Aorta (tissue), 5 donors: ENCODE measurements at places on chromosomes 1 and 21.

DNA sequence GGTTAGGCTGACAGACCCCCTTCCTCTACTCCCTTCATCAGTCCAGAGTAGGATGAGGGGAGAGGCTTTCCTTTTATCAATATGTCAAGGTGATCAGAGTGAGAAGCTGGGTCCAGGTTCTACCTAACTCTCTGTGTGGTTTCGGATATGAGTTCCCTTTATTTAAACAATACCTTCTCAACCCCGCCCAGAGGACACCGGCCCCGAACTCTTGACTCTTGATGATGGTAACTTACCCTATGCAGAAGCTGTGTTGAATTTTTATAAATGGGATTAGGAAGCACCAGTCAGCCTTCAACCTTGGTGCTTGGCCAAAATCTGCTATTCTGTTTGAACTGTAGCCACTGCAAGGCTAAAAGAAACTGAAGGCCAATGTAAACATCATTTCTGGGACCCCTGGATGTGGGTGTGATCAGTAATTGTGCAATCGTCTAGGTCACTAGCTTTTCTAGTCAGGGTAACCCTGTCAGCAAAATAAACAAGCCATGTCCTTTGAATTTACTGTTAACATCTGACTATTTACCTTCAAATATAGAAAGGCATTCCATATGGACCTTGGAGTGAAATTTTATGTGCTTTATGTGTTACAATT is 398.3 kb downstream of the SEC16B start:
- DNase-seq = no peak

- DNase-seq = peak; percentile 34
Measured at GRCh38 chr1:228029281-228029680, 22.5 kb downstream of the WNT3A start.

DNA sequence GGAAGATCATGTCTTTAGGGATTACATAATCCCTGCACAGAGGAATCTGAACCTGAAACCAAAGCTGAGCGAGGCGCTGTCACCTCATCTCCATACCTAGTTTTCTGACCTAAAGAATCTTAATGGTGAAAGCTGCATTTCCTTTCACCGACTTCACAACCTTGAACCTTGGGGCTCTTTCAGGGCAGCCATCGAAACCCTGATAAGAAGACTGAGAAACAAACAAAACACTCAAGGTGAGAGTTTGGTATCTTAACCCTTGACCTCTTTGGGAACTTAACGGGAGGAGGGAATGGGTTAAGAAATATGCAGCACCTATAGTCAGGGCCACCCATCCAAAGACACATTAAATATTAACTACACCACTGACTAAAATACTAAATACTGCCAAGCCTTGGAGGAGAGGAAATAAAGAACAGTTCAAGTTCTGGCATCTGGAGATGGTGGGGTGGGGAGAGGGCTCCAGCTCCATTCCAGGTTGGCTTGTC is 2.0 kb downstream of the C1orf116 start:
- no peak for DNase-seq

DNA sequence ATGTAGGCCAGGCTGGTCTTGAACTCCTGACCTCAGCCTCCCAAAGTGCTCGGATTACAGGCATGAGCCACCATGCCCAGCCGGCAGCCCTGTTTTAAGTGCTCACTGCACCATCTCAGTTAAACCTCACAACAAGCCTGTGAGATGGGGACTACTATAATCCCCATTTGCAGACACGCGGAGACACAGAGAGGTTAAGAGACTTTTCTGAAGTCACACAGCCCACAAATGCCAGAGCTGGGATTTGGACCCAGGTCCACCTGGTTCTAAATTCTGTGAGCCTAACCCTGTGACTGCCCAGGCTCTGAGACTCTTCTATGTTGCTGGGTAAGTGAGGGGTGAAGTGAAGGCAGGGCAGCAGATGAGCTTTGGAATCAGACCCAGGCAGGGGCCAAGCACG is 6.4 kb downstream of the PADI1 start:
- no peak for DNase-seq

GRCh38 chr21:25722631-25723030 is 12.1 kb downstream of the ATP5PF start:
- DNase-seq = no peak

GRCh38 chr1:50453266-50453665 is 30.0 kb upstream of the DMRTA2 start:
- DNase-seq = no peak

GRCh38 chr1:9044236-9044635 is 18.0 kb upstream of the SLC2A7 start:
- DNase-seq = no peak

DNA sequence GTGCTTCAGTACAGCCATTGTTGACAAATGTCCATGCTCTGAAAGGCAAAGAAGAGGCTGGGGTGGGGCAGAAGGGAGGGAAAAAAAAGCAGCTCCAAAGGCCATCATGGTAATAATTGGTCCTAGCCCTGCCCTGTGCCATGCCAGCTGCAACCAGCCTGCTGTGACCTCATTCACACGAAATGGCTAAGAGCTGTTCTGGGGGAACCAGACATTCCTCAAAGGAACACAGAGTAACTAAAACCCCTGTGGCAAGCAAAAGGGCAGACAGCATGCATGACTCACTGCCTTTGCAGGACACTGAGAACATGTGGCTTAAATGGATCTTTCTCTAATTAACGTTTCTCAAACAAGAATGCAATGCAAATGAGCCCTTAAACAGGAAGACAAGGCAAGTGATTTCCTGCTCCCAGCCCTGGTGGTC is 42.3 kb downstream of the STYXL2 start:
- no peak for DNase-seq

GRCh38 chr21:29218749-29219148 is 80.0 kb upstream of the BACH1 start:
- no peak for DNase-seq

DNA sequence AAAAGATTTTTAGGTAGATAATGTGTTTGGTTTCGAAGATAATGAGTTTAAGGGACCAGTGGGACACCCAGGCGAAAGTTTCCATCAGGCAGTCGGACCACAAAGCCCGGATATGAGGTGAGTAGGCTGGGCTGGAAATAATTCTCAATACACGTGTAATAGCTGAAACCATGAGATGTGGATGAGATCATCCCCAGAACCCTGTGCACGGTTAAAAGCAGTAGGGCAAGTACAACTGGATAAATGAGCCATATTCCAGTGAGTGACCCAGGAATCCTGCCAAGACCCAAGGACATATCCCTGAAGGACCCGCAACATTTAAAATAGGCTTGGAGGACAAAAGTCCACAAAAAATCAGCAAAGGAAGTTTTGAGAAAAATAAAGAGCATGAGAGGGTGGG is 21.5 kb upstream of the NHLH2 start:
- no peak for DNase-seq

DNA sequence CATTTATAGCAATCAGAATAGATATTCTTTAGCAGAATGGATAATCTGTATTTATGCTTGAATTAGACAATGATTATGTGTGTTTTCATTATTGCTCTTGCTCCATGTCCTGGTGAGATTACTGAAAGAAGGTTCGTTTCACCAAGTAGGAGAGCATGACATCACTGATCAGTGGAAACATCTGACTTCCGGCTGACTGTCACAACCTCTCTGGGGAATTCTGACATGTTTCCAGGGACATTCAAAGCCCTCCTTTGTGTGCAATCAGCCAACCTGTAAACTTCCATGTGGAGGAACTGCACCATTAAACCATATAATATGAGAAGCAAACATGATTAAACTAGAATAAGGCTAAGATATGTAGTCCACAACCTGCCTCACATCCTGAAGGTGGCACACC is 424.8 kb upstream of the ADGRL4 start:
- no peak for DNase-seq

GRCh38 chr1:113013823-113014222 is 57.8 kb upstream of the SLC16A1 start:
- DNase-seq = no peak

GRCh38 chr1:22747021-22747734 is 36.5 kb downstream of the EPHB2 start:
- no peak for DNase-seq

- DNase-seq = no peak
Measured at GRCh38 chr1:98177751-98178150, 256.9 kb upstream of the DPYD start.

- no peak for DNase-seq
Measured at GRCh38 chr1:5935026-5935425, 57.2 kb downstream of the NPHP4 start.

GRCh38 chr1:116465845-116466685 is 93.0 kb downstream of the ATP1A1 start:
- no peak for DNase-seq

- no peak for DNase-seq
Measured at GRCh38 chr21:43893536-43894205, 28.6 kb downstream of the AGPAT3 start.

GRCh38 chr1:4699376-4700301 is 45.2 kb downstream of the AJAP1 start:
- DNase-seq = no peak

- no peak for DNase-seq
Measured at GRCh38 chr1:184329245-184329953, 57.4 kb upstream of the C1orf21 start.

- DNase-seq = peak; percentile 36
Measured at GRCh38 chr1:7528386-7529198, 242.5 kb upstream of the VAMP3 start.

DNA sequence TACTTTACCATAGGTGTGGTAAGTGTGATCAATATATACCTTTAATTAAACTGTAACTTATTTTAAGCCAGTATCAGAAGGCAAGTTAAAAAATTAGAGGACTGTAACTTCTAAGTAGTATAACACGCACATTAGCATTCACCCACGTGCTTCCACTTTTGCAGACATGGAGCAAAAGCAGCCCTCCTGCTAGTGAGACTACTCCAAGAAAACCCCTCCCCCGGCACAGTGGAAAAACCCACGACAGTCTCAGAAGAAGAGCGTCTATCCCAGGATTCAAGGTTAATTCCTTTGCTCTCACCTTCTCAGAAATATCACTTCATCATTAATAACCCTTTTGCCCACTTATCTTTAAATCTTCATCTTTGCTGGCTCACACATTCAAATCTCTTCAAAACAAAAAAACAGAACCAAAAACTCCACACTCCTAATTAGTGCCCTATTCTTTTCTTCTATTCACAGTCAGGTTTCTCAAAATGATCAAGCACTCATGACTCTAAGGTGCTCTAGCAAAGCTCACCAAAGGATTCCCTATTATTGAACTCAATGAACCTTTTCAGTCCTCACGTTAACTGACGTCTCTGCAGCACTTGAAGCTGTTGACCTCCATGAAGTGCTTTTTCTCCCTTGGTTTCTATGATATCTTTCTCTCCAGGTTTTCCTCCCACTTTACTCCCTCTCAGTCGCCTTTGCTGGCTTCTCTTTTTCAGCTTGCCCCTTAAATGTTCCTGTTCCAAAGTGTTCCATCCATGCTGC is 213.5 kb downstream of the SMYD3 start:
- DNase-seq = no peak

- no peak for DNase-seq
Measured at GRCh38 chr1:156155756-156156510, 2.5 kb downstream of the SEMA4A start.

DNA sequence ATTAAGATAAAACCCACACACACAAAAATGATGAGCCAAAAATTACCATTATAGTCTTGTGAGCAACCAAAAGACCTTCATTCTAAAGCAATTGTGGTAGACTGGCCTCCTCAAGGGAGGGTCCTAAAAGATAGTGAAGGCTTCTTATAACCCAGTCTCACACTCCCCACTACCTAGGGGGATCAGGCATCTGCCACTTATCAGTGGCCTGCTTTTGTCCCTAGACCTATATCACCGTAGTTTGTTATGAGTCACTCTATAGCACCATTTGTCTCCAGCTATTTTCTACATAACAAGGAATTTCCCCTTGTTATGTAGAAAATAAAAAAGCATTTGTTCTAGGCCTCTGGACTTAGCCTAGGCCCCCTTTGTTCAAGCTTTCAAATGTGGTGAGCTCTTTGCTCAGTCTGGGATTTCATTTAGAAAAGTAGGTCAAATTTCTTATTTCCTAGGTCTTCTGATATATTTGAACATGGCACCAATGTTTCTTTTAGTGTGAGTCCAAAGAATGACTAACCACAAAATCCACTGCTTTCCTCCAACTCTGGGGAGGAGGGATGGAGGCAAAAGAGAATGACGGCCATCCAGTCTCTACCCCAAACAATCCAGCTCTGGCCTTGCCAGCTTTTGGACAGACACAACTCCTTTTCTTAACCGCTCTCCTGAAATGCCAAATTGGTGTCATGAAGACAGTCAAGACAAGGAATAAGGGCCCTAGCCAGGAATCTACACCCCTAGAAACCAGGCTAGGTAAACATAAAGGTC is 8.9 kb downstream of the ADAR start:
- peak; percentile 0 for DNase-seq

GRCh38 chr21:46199436-46200373 is 15.4 kb upstream of the SPATC1L start:
- DNase-seq = no peak

DNA sequence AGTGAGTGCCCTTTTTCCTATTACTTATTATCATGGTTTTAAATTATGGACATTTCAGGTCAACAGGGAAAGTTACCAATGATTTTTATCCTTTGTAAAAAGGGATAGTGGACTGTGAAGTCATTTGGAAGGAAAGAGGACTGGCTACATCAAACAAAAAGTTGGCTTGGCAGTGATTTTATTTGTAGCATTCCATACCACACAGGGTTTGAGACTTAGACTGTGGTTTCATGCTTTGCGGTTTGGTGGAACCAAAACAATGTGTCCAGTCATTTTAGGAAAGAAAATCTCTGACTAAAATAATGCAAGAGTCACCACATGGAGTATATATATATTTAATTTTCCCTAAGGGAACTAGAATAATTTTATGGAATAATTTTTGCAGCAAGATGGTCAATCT is 239.5 kb downstream of the HMCN1 start:
- DNase-seq = no peak

GRCh38 chr1:32393136-32393535 is 1.1 kb downstream of the BSDC1 start:
- DNase-seq = no peak

DNA sequence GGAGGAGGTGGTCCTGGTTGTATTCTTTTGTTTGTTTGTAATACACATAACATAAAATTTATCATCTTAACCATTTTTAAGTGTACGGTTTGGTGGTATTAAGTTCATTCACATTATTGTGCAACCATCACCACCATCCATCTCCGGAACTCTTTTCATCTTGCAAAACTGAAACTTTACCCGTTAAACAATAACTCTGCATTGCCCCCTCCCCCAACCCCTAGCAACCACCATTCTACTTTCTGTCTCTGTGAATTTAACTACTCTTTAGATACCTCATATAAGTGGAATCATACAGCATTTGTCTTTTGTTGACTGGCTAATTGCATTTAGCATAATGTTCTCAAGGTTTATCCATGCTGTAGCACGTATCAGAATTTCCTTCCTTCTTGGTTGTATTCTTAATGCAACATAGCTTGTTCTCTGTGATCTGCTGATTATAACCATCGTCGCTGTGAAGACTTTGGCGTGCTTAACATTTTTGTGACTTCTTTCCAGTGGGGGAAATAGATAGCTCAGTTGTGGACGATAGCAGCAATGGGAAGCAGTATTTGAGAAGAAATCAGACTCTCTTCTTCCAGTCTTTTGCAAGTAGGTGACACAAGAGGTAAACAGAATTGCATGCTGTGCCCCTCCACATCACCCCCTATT is 117.5 kb upstream of the HOOK1 start:
- DNase-seq = no peak

DNA sequence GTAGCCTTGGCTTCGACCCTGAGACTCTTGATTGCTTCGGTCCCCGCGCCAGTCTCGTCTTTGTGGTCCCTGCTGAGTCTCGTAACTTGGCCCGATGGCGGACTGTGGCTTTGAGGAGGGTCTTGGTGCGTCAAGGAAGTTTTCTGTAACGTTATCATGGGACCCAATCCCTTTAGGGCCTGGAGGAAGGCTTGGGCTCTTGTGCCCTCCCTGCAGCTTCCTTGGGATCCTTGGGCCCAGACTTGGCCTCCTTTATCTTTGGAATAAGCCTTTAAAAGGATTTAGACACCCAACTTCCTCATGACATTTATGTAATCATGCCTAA is 371 bp downstream of the ZMPSTE24 start:
- DNase-seq = no peak
